ENCODE measurements at places on chromosomes 7 and 10.
A peak's percentile ranks its signal among the peaks of the same experiment; 100 is the strongest.

DNA sequence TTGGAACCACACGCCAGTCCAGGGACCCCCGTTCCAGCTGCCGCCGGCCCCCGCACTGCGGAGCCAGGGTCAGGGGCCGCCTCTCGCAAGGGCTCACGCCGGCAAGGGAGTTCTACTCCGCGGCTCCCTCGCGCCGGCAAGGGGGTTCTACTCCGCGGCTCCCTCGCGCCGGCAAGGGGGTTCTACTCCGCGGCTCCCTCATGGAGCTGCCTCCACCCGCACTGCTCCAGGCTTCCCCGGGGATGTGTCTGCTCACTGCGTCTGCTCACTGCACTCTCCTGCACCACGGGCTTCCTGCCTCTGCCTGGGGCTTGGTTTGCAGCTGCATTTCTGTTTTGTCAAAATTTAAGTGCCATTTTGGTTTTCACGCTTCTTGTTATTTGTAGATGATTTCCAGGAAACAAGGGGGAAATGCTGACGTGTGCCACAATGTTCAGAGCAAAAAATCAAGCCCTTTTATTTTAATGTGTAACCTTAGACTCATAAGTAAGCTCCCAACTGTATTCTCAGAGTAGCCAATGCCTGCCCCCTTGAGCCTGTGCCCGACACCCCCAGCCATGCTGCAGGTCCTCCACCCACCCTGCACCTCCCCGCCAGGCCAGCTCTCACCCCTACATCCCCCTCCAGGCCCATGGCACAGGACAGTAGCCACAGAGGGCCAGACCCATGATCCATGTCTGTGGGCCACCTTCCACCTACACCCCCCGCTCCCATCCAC lies 246.2 kb downstream of the MAD1L1 start:
- no peak for DNase-seq

- no peak for DNase-seq
These were observed 21.5 kb downstream of the SKAP2 start for GRCh38 chr7:26842897-26843296.

DNA sequence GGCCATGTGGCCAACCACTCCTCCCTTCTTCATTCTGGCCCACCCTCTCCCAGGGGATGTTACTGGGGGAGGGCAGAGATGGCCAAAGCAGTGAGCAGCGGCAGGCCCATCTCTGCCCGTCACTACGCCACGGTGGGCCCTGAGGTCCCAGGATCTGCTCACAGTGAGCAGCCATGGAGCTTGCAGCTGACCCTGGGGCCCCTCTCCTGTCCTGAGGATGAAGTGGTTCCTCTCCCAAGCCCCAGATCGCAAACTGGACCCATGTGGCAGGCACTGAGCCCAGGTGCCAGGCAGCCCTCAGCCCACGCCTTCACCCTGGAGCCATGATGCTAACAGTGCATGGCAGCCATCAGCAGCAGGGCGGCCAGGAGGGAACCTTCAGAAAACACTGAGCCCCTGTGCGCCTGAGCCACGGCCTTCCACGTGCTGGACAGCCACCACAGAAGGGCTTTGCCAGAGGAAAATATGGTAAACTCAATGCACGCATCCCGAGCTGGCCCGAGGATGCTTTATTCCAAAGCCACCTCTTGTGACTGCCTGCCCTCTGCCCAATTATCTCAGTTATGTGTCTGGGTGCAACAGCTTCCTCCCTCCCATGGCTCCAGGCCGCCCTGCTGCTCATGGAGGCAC lies 485.7 kb downstream of the PTPRN2 start:
- DNase-seq: no peak

- DNase-seq: no peak
These were observed 2.2 kb upstream of the VIM start for GRCh38 chr10:17225808-17226207.

DNA sequence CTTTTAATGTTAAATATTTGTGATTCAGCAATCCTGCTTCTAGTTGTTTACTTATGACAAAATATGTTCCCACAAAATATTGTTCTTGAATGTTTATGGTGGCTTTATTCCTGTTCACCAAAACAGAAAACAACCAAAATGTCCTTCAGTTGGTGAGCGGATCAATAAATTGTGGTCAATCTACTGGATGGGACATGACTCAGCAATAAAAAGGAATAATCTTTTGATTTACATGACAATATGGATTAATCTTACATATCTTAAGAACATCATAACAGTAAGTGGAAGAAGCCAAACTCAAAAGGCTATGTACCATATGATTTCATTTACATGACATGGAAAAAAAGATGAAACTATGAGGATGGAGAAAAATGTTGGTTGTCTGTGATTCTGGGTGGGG lies 691.3 kb upstream of the GHITM start:
- DNase-seq: no peak

GRCh38 chr10:16751244-16751643 lies 66.0 kb downstream of the RSU1 start:
- no peak for DNase-seq

DNA sequence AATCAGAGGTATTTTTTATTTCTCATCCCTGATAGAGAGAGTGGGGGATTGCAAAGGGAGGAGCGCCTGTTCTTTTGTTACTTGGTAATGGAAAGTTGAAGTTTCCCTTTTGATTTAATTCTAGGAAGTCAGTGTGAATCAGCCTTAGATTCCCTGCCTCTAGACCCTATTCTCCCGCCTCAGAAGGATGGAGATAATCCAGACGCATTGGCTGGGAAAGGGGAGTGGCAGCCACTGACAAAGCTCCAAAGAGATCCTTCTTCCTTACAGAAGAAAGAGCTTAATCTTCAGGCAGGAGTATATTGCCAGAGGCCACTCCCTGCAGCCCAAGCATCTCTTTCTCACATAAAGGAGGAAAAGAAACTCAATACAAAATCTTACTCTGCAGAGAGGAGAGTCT lies 122.3 kb upstream of the GALNT17 start:
- no peak for DNase-seq

DNA sequence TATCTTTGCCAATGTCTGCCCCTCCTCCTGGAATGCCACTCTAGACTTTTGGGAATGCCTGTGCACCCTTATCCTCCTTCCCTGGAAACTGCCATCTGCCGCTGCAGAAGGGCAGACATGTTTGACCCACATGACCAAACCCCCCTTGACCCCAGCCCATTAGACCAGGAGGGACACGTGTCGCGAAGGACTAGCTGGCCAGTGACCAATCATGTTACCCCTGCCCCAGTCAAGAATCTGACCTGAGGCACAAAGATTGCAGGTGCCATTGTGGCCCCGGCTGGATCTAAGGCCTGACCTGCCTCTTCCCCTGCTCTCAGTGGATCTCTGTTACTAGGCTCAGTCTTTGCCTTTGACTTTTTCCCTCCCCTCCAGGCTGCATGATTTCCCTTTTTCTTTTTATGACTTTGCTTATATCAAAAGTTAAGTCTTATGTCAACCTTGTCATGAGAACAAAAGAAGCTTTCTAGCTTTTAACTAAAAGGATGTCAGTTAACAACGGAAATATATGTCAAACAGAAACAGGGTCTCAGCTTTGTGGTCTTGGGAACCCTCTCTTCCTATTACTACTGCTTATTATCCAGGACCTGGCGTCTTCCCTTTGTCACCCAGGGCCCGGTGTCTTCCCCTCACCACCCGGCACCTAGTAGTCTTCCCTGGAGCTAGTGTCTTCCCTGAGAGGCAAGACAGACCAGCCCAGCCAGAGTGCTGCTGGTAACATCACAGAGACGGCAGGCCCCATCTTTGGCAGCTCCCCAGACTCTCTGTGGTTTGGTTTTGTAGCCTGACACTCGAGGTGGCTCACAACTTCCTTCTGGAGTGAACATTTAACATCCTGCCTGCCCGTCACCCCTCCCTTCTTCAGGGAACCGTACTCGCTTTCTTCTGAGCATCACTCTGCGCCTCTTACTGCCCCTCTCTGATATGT lies 24.4 kb upstream of the PPIF start:
- peak; percentile 81 for DNase-seq

GRCh38 chr7:77516085-77516484 lies 21.0 kb upstream of the PTPN12 start:
- no peak for DNase-seq

DNA sequence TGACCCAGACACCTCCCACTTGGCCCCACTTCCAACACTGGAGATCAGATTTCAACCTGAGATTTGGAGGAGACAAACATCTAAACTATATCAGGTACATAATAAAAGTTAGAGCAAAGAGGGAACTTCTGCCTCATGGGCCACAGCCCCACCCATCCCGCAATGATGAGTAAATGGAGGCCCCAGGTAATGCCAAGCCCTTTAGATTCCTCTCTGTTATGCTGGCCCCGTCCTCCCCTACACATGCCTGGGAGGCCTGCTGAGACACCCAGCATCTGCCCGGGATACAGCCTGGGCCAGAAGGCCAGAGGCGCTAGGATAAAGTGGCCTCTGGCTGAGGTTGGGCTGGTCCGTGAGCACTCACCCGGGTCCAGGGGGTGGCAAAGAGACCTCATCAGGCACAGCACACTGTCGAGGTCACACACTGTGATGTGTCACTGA lies 185.5 kb upstream of the SH2B2 start:
- DNase-seq: no peak

GRCh38 chr10:119341459-119342301 lies 134.3 kb downstream of the GRK5 start:
- no peak for DNase-seq

DNA sequence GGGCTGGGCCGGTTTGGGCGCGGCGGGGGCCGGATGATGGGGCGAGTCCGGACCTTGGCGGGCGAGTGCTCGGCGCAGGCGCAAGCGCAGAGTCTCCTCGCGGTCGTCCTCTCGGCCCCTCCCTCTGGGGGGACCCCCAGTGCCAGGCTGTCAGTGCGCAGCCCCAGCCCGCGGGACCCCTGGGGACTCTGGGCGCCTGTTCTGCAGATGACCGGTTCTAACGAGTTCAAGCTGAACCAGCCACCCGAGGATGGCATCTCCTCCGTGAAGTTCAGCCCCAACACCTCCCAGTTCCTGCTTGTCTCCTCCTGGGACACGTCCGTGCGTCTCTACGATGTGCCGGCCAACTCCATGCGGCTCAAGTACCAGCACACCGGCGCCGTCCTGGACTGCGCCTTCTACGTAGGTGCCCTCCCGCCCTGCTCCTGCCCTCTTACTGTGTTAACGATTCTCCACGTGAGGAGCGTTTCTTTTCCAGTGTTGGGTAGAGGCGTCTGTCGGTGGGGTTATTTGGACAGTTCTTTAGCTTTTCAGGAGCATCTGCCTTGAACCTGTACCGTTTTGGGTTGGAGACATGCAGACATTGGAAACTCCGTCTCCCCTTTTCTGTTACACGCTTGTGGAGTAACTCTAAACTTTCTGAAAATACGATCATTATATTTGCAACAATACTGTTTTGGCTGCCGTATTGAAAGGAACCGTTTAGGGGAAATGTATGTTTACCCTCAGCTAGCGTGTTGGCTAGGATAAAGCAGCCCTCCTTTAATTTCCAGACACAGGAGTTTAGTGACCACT lies 706 bp downstream of the BUB3 start:
- DNase-seq: no peak

GRCh38 chr7:123270570-123270969 lies 70.8 kb upstream of the SLC13A1 start:
- no peak for DNase-seq

- DNase-seq: no peak
These were observed 74.5 kb downstream of the C1GALT1 start for GRCh38 chr7:7256731-7257274.

DNA sequence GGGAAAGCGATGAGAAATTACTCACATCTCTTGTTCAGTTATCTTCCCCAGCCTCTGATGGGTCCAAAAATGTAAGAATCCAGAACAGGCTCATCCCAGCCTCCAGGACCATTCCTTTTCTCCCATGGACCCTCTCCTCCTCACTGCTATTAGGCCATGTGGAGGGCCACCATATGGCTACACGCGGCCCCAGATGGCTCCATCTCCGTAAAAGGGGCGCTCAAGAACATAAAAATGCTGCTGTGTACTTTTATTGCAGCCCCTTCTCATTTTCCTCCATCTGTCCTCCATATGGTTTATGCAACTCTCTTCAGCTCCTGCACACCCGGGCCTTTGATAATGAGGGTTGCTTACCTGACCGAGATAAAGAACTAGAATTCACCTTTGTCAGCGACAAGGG lies 166.2 kb downstream of the RAPGEF5 start:
- DNase-seq: no peak

- DNase-seq: no peak
These were observed 10.5 kb upstream of the COMMD3 start for GRCh38 chr10:22305721-22306120.

GRCh38 chr10:129329385-129330055 lies 137.5 kb upstream of the MGMT start:
- no peak for DNase-seq

DNA sequence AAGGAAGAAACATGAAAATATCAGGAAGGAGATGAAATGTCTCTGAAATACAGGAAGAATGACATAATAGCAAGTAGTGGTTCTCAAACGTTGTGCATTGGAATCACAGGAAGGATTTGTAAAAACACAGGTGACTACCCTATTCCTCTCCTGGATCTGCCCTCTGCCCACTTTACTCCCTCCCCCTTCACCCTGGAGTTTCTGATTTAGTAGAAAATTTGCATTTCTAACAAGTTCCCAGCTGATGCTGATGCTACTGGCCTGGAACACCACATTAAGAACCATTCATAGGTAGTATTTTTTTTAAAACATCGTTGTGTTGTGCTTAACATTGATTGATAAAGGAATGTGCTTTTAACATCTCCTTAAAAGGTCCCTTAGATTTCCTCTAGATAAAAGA lies 130.9 kb downstream of the PHF14 start:
- no peak for DNase-seq

- no peak for DNase-seq
These were observed 28.3 kb upstream of the KLF6 start for GRCh38 chr10:3813267-3813666.

DNA sequence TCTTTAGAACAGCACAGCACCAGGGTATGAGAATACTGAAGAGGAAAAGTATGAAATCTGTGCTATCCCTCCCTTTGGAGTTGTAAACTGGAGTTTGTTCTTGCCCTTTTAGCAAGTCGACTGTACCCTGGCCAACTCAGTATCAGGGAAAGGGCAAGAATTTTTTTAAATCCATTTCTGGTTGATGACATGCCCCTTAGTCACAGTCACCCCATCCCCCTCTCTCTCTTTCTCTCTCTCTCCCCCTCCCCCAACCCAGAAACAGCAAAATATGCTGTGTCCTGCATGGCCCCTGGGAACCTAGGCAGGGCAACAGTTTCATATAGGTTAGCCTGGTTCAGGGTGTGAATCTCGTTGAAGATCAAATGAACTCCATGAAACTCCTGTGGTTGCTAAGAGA lies 177.7 kb upstream of the ADO start:
- no peak for DNase-seq

DNA sequence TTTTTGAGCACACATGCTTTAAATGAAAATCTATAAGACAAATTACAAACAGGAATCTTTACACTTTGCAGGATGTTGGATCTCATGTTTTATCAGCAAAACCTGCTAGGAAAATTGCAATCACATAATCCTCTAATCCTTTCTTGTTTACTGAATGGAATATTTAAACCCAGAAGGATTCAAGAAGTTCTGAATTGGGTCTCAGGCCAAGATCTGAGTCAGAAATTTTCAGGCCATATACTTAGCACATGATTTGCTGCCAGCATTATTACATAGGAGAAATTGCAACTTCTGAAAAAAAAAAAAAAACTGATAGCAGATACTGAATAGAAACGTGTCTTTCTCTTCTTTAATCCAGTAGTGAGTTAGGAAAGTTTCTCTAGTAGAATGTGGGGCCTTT lies 1005.3 kb upstream of the POT1 start:
- no peak for DNase-seq

Measured in GF-D8 (cell line).